ENCODE measurements at places on chromosomes 1 and 21. TPM values are rescaled to one million over a fixed set of nuclear protein-coding genes. Genes with fewer than 3 reads are reported as not detected.

PLCH2 gene
- polyA plus RNA-seq, result 0.22 TPM

ALG14 gene
- polyA plus RNA-seq, result 74.5 TPM

PTPN7 gene
- not detected for polyA plus RNA-seq

ZNF326 gene
- polyA plus RNA-seq, result 19.9 TPM

All from Purkinje cell (primary cell).